ENCODE measurements at places on chromosomes 4 and X. TPM values are rescaled to one million over a fixed set of nuclear protein-coding genes. Genes with fewer than 3 reads are reported as not detected.

The XAGE1A gene
- total RNA-seq: not detected

The DCHS2 gene
- not detected for total RNA-seq

The MAGEA10 gene
- not detected for total RNA-seq

The LINC00632 gene
- total RNA-seq: 24.9 TPM

The P2RY4 gene
- total RNA-seq: 1.3 TPM

The SPANXD gene
- not detected for total RNA-seq

DNA sequence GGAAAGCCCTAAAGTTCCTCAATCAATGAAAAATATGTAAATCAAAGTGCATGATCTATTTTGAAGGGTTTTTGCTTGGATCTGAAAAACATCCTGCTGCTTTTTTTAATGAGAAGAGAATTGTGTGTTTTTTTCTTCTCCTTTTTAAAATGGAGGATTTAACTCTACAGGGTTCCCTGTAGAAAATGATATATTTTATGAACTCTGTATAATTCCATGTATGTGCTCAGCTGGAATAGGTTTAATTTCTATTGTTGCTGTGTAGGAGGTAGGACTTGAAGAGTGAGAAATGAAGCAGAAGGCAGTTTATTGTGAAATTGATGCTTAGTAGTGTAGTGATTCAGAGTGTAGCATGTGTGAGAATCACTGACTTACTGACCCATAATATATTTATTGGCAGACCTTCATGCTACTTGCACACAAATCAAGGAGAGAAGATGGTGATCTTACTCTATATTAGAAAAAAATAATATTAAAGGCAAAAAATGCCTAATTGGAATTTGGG is 286.8 kb upstream of the FSTL5 start:
- no peak for DNase-seq
- H3K4me1 ChIP-seq: no peaks in the 10 kb centered on the region
- no peak overlapping the region for H3K27ac ChIP-seq
- no peaks in the 10 kb centered on the region for H3K36me3 ChIP-seq

DNA sequence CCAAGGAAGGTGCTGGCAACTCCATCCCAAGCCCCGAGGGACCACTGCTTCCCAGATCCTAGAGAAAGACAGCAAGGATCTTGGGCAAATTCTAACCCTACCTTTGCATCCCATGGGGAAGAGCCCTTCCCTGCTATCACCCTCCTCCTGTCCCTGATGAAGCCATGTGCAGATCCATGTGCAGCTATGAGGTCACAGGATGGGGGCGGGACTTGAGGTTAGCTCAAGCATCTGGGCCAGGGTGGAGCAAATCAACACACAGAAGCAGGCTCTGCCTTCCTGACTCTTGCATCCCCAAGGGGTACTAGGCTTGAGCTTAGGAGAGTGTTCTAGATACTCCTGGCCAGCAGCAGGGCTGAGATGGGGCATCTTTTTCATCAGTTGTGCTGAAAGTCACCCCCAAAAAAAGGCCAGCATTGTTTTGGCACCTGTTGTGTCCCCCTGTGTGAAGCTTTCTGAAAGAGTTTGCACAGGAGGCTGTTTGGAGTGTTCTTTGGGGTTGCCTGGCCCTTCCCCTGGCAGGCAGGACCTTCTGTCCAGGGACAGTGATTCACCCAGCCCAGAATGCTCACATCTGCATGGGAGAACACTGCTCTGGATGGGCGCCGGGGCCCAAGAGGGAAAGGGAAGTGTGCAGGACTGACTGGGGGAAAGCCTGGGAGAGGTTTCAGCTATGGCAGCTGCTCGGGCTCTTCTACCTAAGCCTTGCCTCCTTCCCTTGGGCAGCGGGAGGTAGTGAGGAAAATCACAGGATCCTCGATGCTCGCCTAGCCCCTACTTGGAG is 50.8 kb downstream of the PRPS1 start:
- H3K27ac ChIP-seq: no peak overlapping the region
- DNase-seq: peak; percentile 88
- no peak overlapping the region for H3K4me3 ChIP-seq
- H3K27me3 ChIP-seq: no peaks in the 10 kb centered on the region
- no peaks in the 10 kb centered on the region for H3K36me3 ChIP-seq

- H3K4me3 ChIP-seq: no peak overlapping the region
- no peaks in the 10 kb centered on the region for H3K36me3 ChIP-seq
- DNase-seq: peak; percentile 25
- H3K27ac ChIP-seq: no peak overlapping the region
- H3K27me3 ChIP-seq: no peaks in the 10 kb centered on the region
These were observed 78.1 kb downstream of the EVC start for GRCh38 chr4:5789141-5789540.

GRCh38 chr4:5043579-5043978 is 7.7 kb upstream of the STK32B start:
- no peak overlapping the region for H3K4me3 ChIP-seq
- no peak overlapping the region for H3K27ac ChIP-seq
- DNase-seq: no peak
- H3K27me3 ChIP-seq: no peaks in the 10 kb centered on the region
- H3K4me1 ChIP-seq: peaks cover 13% of the 10 kb centered on the region

- no peak overlapping the region for H3K27ac ChIP-seq
- H3K36me3 ChIP-seq: no peaks in the 10 kb centered on the region
- H3K4me1 ChIP-seq: no peaks in the 10 kb centered on the region
- H3K4me3 ChIP-seq: no peak overlapping the region
These were observed 772.4 kb upstream of the INTU start for GRCh38 chr4:126860308-126860707.

GRCh38 chrX:69387567-69388487 is 116.3 kb upstream of the NALF2 start:
- no peaks in the 10 kb centered on the region for H3K4me1 ChIP-seq
- no peak overlapping the region for H3K4me3 ChIP-seq

DNA sequence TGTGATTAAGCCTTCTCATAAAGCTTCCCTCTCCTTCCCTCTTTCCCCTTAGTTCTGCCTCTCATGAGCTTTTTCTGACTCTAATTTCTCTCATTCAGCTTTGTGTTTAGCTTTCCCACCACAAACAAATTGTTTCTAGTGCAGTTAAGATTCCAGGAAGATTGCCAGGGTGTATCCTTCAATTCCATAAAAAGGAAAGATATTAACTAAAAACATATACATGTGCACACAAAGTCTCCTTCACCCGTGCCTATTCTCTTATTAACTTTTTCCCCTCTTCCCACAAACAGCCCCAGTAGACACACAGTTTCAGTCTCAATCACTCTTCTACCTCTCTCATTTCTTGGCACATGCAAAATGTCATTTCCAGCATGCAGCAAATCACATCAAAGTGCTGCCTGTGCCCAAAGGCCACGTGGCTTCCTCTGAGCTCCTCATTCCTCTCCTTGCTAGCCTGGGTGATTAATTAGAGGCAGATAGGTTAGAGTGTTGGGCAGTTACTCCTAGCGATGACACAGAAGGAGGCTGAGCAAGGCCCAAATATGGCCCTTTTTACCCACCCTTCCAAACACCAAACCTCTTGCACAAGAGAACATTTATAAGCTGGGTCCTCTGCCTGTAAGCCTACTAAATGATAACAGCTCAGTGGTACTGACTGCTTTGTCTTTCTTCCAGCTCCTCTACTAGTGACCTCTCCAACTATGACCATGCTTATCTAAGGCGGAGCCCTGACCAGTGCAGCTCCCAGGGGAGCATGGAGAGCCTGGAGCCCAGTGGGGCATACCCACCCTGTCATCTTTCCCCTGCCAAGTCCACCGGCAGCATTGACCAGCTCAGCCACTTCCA is 159.6 kb downstream of the SOWAHB start:
- H3K27me3 ChIP-seq: no peaks in the 10 kb centered on the region
- peak overlapping the region; percentile 72 for H3K27ac ChIP-seq
- H3K4me1 ChIP-seq: no peaks in the 10 kb centered on the region
- no peak for DNase-seq
- H3K36me3 ChIP-seq: no peaks in the 10 kb centered on the region
